ENCODE measurements at places on chromosomes 11 and 22.

GRCh38 chr11:76627606-76628005, 42.9 kb downstream of the LRRC32 start:
- no peak for DNase-seq

GRCh38 chr22:24435323-24435645, 7.9 kb downstream of the ADORA2A start:
- DNase-seq, result no peak

GRCh38 chr22:36546092-36546804, 17.3 kb upstream of the EIF3D start:
- peak; percentile 79 for DNase-seq

GRCh38 chr11:75413864-75414263, 14.5 kb downstream of the RPS3 start:
- DNase-seq, result no peak

- no peak for DNase-seq
Measured at GRCh38 chr11:1307163-1307870, 2.1 kb downstream of the TOLLIP start.

- DNase-seq, result no peak
Measured at GRCh38 chr11:128341280-128342248, 245.8 kb downstream of the ETS1 start.

- no peak for DNase-seq
Measured at GRCh38 chr11:59226396-59226795, 13.7 kb upstream of the MPEG1 start.

DNA sequence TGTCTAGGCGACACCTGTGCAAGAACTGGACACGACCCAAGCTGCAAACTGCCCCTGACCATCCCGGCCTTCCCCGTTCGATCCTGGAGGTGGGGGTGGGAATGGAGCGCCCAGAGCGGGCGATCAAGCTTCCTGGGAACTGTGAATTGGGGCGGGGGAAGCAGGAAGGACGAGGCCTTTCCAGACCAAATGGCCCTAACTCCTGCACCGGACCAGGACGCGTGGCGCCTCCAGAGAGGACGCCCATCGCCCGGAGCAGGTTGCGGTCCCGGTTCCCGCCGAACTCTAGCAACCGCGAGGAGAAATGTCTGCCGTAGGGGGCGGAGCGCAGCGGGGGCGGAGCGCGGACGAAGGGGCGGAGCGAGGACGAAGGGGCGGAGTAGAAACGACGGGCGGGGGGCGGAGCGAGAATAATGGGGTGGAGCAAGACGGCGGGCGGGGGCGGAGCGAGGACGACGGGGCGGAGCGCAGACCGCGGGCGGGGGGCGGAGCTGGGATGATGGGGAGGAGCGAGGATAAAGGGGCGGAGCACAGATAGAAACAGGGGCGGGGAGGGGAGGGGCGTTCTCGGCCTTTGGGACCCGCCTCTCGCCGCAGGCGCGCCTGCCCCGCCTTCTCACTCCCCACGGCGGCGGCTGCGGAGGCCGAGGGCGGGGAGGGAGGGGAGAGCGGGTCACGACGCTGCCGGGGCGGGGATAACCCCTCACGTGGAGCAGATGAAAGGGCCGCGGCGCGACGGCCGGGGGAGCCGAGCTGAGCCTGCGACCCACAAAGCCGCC, at the start of gene ZNRF3:
Gene ZNRF3, plus strand, starts transcription at position 695 of the 779 bp plus-strand sequence. CDS start 195 bp downstream, outside the sequence.
- peak; percentile 98 for DNase-seq

GRCh38 chr11:37558619-37559210, 960.7 kb upstream of the RAG2 start:
- no peak for DNase-seq

- no peak for DNase-seq
Measured at GRCh38 chr22:37182101-37182948, 5.7 kb downstream of the C1QTNF6 start.

DNA sequence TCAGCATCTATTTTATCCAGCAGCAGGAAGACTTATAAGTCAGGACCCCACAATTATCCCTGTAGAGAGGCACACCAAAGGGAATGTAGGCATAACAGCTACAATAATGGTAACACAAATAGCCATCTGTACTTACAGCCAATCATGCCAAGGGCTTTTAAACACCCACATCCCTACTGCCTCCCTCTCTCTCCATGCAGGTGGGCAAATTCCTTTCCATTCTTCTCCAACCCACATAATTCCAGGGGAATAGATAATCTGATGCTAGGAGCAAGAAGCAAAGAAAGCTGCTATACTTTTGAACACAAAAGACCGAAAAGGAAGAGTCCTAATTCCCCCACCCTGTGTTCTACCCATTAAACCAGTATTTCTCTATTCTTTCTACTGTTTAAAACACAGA, 46.7 kb downstream of the RBFOX2 start:
- DNase-seq, result no peak

DNA sequence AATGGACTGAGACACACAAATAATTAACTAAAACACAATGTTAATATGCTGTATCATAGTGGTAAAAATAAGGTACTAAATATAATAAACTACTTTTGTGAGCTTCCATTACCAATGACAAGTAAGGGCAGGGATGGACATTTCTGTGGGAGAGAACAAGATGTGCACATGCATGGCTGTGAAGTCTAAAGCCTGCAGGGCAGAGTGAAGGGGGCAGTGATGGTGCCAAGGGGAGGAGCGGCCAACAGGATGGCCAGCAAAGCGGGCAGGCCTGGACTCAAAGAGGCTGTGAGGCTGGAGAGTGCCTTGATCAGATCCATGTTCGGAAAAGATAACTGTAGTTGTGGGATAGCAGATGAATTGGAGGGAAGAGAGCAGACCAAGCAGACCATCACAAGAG, 12.5 kb downstream of the DESI1 start:
- no peak for DNase-seq

DNA sequence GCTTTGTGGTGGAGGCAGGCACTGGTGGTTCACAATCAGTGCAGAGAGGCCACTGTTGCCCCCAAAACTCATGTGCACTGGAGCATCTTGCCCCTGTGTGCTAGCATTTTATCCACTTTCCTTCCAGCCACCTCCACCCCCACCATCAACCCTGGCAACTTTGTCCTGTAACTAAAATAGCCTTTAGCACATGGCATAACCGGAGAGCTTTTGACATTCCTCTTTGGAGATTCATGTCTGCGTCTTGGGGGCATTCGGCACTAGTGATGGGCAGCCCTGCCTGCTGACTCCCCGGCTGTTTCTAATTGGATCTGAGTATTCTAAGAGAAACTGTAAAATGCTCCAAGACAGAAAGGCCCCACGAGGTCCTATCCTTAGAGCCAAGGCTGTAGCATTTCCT, 15.8 kb downstream of the SHISA8 start:
- DNase-seq, result no peak

GRCh38 chr11:19779740-19780139, 67.1 kb downstream of the NAV2 start:
- no peak for DNase-seq

DNA sequence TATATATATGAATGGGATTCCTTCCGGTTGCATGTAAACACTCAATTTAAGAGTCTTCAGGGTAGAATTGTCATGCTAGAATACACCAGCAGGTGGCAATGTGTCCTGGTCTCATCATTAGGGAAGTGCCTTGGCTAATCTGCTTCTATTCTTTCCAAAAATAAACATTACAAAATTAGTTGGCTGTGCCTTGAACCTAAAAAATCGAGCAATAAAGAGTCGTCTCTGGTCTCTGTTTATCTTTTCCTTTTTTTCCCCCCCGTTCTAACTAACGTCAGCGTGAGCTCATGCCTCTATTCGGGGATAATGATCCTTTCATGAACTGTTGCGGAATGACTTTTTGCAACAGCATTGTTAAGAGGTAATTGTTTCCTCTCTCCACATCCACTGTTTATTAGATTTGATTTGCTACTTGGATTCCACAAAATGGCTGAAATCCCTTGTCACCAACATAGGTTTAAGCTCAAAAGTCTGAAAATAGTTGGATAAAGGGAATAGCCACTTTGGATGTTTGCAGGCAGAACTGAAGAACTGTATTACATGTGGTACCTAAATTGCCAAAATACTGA, 1.2 kb upstream of the ARHGEF12 start:
- peak; percentile 90 for DNase-seq

- no peak for DNase-seq
Measured at GRCh38 chr22:44718418-44718817, 16.4 kb downstream of the PRR5 start.

GRCh38 chr22:43828725-43828997, 16.6 kb upstream of the EFCAB6 start:
- no peak for DNase-seq

DNA sequence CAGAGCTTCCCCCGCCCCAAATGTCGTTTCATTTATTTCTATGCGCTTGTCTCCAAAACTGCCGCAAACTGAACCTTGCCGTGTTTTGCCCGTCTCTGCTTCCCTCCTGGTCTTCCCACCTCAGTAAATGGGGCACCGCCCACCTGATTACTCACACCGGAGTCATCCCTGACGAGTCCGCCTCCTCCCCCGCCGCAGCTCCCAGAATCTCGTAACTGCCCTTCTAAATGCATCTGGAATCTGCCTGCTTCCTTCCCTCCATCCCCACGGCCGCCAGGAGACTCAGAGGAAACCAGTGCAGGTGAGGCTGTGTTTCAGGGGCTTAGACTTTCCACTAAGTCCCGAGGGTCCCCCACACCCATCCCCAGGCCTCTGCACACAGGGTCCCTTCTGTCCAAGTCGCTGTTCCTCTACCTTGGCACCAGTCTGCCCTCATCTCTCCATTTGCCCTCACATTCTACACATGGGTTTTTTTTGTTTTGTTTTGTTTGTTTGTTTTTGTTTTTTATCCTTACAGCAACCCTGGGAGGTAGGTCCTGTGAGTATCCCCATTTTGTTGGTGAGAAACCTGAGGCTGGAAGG, 62.6 kb upstream of the PHF21B start:
- DNase-seq, result peak; percentile 85

DNA sequence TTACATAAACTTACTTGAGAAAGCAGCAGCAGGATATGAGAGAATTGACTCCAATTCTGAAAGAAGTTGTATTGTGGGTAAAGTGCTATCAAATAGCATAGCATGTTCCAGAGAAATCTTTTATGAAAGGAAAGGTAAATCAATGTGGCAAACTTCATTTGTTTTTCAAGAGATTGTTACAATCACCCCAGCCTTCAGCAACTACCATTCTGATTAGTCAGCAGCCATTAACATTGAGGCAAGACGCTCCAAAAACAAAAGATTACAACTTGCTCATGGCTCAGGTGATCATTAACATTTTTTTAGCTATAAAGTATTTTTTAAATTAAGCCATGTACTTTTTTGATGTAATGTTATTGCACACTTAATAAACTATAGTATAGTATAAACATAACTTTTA, 357.2 kb downstream of the TMEM135 start:
- DNase-seq, result peak; percentile 22

- no peak for DNase-seq
Measured at GRCh38 chr11:110428956-110429730, 605 bp upstream of the FDX1 start.

DNA sequence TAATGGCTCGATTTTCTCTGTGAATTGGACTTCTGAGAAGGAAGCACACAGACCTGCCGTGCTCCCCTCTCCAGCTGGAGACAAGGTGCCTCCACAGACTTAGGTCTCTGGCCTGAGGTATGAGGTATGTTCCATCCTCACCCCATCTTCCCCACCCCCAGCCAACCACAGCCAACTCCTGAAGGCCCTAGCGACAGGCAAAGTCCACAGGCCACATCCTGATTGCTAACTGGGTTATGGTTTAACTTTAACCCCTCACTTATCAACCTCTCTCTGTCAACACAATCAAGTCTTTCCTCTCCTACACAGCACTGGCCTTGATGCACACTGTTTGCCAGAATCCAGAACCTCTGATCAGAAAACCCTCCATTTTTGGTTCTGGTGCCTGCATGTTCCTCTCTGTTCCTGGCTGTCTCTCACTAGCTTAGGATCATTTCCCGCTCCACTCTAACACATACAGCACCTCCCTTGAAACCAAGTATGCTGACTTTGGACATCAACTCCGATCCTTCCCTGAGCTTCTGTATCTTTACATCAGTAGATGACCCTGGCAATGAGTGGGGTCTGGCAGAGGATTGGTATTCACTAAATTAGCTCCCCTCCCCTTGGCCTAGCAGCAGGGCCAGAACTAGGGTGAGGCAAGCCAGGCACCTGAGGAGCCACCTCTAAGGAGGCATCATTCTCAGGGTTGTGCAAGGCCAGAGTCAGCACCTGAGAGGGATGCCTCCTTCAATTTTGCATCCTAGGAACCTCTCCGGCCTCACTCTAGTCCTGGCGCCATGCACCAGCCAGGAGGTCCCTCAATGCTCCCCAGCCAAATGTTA, 22.0 kb downstream of the JAML start:
- DNase-seq, result no peak

- DNase-seq, result peak; percentile 79
Measured at GRCh38 chr11:121630041-121630440, 177.3 kb upstream of the SORL1-AS1 start.

DNA sequence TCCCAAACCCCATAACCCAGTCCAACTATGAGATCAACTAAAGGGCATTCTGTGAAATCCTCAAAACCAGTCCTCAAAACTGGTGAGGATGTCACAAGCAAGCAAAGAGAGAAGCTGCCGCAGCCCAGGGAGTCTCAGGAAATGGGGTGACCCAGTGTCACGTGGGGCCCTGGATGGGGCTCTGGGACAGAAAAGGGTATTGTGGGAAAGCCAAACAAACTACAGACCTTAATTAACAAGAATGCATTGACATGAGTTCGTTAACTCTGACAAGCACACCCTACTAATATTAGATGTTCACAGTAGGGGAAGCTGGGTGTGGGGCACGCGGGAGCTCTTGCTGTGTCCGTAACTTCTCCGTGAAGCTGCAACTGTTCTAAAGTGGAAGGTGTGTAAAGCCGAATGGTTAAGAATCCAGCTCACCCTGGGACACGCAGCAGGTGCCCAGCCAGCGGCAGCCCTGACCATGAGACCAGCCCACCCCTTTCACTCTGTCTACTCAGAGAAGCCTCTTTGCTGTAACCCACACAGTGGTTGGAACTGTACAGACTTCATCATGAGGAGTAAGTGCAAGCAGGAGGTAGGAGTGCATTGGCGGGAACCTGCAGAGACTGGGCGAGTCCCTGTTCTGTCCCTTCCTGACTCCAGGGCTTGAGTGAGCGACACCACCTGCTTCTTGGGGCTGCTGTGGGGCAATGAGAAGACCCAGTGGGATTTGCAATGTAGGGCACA, 17.9 kb downstream of the LINC01488 start:
- DNase-seq, result no peak

- DNase-seq, result no peak
Measured at GRCh38 chr22:22960307-22960706, 72.7 kb downstream of the IGLL5 start.

GRCh38 chr11:9351321-9351881, 33.1 kb upstream of the IPO7 start:
- DNase-seq, result no peak

DNA sequence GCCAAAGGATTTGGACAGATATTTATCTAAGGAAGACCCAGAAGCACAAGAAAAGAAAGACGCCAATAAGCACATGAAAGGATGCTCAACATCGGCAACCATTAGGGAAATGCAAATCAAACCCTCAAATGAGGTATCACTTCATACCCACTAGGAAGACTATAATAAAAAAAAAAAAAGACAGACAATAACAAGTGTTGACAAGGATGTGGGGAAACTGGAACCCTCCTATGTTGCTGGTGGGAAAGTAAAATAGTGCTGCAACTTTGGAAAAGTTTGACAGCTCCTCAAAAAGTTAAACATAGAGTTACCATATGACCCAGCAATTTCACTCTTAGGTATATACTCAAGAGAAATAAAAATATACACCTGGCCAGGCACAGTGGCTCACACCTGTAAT, 47.0 kb downstream of the MICAL3 start:
- no peak for DNase-seq

- no peak for DNase-seq
Measured at GRCh38 chr11:72528121-72528520, 93.8 kb upstream of the CLPB start.

GRCh38 chr11:35550374-35551036, 25.1 kb upstream of the PAMR1 start:
- peak; percentile 35 for DNase-seq

- DNase-seq, result no peak
Measured at GRCh38 chr11:86099874-86100273, 31.0 kb upstream of the PICALM start.

Data from astrocyte of the hippocampus (primary cell).